ENCODE measurements at places on chromosomes 16 and 17.

- DNase-seq: no peak
Observed at GRCh38 chr17:38654411-38655398, 20.1 kb downstream of the EPOP start.

- no peak for DNase-seq
Observed at GRCh38 chr16:11494433-11494832, 92.3 kb downstream of the LITAF start.

GRCh38 chr17:43444223-43445008 lies 39.4 kb upstream of the DHX8 start:
- no peak for DNase-seq

DNA sequence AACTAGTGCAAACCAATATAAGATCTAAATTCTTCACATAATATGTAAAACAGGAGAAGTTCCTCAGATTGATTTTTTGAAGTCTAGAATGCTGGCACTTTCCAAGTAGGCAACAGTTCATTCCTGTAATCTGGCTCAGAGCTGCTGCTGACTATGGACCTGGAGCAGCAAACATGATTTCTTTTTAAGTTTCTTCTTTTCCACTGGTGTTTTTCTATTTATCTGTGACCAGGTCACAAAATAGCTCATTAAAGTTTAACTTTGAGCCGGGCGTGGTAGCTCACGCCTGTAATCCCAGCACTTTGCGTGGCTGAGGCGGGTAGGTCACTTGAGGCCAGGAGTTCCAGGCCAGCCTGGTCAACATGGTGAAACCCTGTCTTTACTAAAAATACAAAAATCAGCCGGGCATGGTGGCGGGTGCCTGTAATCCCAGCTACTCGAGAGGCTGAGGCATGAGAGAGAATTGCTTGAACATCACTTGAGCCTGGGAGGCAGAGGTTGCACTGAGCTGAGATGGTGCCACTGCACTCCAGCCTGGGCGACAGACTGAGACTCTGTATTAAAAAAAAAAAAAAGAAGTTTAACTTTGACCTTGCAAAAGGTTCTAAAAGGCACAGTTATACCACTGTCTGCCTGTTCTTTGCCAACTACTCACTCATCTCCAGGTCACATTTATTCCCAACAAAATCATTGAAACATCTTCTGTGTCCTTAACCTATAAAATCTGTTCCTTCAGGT lies 29.4 kb upstream of the SLC13A2 start:
- no peak for DNase-seq
